Stimulated activated CD8-positive, alpha-beta memory T cell treated with anti-CD3 and anti-CD28 coated beads, Interleukin-12 subunit alpha, Interleukin-12 subunit beta, amount 100 ng/mL, for 4 hours (primary cell): ENCODE measurements at places on chromosomes 7 and 10.

GRCh38 chr10:29486433-29486832 is 148.3 kb downstream of the SVIL start:
- DNase-seq: no peak

DNA sequence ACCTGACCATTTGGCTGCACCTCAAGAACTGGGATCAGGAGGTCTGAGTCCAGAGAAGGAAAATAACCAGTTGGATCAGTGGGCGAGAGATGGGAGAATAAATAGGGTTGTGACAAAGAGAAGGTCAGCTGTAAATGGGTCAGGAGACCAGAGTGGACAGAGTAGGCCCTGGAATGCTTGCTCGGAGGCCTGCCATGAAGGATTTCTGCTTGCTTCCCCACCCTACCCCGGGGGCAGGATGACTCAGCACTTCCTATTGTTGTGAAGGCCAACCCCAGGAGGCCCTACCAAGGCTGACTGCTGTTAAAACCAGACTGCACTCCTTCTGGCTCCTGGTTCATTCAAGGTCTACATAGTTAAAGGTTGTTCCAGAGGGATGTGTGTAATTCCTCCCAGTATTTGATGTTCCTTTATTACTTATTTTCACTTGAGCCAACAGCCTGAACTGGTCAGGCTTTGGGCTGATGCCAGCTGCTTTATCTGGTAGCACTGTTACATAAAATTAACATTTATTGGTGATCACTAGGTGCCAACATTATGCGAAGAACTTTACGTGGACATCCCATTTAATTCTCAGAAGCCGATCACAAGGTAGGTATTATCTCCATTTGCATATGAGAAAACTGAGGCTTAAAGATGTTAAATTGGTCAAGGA is 27.3 kb upstream of the IFRD1 start:
- DNase-seq: no peak

DNA sequence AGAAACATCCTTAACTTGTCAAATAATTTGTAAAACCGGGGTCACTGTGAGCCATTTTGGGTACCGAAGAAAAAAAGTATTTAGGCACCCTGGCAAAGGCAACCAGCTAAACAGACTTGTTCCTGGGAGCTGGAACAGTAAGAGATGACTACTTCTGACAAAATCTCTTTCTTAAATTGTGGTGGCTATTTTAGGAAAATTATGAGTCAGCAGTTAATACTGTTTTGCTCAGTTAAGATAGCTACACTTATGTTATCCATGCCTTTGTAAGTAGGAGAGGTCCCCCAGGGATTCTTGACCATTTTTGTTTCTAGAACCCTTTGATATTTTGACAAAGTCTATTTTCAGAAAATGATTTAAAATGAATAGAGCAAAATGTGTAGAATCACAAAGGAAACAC is 68.7 kb downstream of the TAX1BP1 start:
- no peak for DNase-seq

GRCh38 chr7:50640779-50641178 is 75.6 kb upstream of the DDC start:
- DNase-seq: no peak

DNA sequence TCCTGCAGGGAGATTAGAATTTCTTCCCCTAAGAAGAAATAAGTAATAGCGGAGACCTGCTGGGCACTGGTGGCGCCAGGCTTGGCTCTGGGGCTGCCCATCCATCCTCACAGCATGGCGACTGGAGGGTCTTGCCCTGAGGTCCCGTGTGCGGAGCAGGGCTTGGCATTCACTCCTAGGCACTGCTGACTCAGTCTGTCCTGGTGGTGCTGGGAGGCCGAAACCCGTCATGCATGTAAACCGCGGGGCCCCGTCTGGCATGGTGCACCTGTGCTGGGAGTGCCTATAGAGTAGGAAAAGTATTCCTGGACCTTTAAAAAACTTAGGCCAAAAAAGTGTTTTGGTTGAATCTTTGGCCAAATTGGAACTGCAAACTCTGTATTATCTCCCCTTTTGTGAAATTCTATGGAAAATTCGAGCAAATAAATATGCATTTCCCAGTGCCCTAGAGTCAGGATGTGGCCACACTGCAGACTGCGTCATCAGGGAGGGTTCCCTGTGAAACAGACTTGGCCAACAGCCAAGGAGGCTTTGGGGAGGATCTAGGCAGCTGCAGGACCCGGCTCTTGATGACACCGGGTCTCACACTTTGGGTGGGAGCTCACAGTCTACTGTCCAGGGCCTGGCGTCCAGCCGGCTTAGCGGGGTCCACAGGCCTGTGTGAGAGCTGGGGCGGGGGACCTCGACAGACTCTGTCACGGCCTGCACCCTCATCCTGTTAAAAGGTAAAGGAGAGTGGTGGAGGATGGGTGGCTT is 122.3 kb downstream of the VIPR2 start:
- DNase-seq: no peak

GRCh38 chr7:102193806-102194205 is 92.9 kb upstream of the SH2B2 start:
- DNase-seq: no peak
